ENCODE measurements at places on chromosomes 6 and 20.

- DNase-seq, result no peak
These were observed 10.5 kb upstream of the TGM2 start for GRCh38 chr20:38175304-38176180.

DNA sequence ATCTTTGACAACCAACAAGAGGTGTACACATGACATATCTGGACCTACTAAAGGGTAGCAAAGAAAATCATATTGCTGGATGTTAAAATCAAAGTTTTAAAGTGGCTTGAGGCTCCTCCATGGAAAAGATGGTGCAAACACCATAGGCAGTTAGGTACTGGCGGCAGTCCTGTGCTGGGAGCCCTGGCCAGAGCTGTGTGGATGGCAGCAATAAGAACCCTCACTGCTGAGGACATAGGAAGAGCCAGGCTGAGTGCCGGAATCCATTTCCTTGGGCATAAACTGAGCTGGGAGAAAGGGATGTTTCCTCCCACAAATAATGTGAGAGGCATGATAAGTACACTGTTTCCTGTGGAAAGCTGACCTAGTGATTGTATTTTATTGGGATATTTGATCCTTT, 89.9 kb downstream of the ARID1B start:
- DNase-seq, result no peak

GRCh38 chr6:149181304-149181703, 136.2 kb upstream of the TAB2 start:
- no peak for DNase-seq

- DNase-seq, result no peak
These were observed 573.6 kb upstream of the EPHA7 start for GRCh38 chr6:93992976-93993375.

DNA sequence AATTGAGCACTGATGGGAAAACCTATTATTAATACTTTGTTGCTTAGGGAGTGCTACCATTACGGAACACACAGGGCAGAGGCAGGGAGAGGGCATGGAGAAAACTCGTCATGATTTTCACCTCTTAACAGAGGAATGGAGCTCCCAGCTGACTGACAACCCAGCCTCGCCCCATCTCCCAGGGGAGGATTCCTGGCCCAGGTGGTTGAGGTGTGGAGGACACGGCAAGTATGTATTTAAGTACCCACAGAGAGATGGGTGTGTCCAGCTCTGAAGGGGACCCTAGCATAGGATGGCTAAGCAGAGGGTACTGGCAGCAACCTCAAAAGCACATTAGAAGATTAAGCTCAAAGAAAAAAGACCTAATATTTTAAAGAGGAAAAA, 261.9 kb upstream of the MOCS1 start:
- DNase-seq, result no peak

GRCh38 chr6:154893917-154894316, 101.2 kb upstream of the TIAM2 start:
- no peak for DNase-seq

DNA sequence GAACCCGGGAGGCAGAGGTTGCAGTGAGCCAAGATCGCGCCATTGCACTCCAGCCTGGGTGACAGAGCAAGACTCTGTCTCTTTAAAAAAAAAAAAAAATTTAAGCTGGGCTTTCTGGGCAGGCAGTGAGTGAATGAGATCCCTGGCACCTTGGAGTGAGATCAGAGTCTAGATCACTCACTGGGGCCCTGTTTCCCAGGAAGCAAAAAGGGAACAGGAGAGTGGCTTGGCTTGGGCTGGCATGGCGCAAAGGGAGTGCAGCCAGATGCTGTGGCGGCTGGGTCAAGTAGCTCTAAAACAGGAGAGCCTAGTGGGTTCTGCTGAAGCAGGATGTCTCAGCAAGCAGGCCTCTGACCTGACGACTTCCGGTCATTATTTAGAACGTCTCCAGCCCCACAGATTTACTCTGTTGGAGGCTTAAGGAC, 10.4 kb downstream of the PLCG1 start:
- no peak for DNase-seq

DNA sequence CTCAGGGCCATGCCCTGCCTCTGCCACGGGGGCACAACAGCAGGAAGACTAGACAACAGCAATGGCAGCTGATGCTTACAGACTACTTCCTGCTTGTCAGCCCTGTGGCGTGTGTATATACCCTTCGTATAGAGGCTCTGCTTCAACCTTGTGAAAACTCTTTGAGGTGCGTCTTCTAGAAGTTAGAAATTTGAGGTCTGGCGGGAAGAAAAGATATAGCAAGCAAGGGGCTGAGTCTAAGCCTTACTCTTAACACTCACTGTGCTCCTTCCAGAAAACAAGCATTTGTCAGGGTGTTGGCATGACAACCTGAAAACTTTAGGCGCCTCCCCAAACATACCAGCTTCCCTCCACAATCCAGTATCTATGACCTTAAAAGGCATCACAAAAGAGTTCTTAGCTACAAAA, 33.3 kb downstream of the JPH2 start:
- DNase-seq, result no peak

Measured in erythroblast (primary cell).